ENCODE measurements at places on chromosomes 11 and 22.

DNA sequence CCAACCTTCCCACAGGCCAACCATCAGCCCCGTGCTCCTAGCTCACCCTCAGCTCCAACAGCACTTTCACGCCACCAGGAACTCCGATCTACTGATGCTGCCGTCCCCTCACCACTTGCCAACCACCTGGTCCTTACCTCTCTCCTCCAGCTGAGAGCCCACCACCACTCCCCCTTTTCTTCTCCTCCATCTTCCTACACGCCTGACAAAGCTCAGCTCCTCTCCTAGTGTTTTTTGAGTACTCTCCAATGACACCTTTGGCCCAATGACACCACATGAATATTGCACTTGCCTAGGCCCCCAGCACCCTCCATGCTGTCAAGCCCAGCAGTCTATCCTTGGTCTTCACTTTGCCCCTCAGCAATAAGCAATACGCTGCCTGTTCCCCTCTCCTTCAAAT, 30.7 kb downstream of the HIRA start:
- no peak for DNase-seq

DNA sequence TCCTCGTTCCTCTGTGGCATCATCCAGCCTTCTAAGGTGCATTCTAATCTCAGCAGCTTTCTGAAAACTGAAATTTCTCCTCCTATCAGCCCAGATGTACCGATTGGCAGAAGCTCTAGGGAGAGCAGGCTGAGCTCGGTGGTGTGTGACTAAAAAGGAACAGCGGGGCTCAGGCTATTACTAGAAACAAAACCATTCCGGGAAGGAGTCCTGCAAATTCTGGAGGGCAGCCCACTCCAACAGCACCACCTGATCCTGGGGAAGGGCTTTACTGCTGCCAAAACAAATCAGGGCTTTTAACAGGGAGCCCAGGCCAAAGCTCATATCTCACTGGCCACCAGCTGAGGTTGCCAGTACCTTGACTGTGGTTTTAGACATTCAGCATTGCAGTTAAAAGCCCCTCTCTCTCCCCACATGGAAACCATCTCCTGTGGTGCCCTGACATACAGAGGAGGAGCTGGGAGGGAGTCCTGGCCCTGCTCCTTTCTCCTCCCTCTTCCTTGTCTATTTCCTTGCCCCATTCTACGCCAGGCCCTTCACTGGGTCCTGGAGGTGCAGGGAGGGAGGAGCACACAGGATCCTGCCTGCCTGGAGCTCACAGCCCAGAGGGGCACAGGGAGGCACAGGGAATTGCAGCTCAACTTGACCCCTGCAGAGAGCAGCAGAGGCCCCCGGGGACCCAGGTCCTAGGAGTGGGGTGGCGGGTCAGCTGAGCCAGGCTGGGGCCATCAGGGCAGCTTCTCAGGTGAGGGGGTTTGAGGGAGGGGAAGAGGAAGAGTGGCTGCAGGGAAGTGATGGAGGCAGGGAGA, 889 bp downstream of the PLAAT4 start:
- DNase-seq: no peak

GRCh38 chr11:25432376-25432775, 899.6 kb upstream of the ANO3 start:
- no peak for DNase-seq

GRCh38 chr11:62553839-62554361, 7.3 kb upstream of the AHNAK start:
- no peak for DNase-seq

DNA sequence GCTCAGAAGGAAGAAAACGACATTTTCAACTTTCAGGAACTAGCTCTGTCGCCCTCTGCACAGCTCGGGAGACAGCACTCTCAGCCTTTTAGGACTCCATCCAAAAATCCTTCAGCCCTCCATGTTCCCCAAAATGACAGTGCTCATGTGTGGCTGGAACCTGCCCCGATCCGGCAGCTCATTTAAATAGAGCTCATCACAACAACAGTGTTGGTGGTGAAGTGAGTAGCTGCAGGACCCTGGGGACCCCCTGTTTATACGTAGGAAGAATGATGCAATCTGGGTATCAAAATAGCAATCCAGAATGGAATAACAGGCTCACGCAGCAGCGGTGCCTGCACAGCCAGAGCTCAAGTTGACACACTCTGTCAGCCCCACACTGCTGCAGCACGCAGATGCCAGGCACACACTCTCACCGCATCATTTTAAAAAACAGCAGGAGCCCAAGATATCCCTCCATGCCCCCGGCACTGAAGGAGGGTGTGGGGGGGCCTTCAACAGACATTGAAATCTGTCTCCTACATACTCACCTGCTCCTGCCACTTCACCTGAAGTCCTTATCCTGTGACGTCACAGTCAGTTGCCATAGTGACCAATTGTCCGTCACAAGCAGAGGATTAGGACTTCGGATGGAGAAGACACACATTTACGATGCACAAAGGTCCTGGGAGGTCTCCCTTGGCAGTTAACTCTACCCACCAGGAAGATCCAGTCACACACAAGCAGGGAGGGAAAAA, 24.0 kb downstream of the TRIM66 start:
- DNase-seq: no peak

- no peak for DNase-seq
Measured at GRCh38 chr11:95985174-95985808, 61.4 kb upstream of the MTMR2 start.

DNA sequence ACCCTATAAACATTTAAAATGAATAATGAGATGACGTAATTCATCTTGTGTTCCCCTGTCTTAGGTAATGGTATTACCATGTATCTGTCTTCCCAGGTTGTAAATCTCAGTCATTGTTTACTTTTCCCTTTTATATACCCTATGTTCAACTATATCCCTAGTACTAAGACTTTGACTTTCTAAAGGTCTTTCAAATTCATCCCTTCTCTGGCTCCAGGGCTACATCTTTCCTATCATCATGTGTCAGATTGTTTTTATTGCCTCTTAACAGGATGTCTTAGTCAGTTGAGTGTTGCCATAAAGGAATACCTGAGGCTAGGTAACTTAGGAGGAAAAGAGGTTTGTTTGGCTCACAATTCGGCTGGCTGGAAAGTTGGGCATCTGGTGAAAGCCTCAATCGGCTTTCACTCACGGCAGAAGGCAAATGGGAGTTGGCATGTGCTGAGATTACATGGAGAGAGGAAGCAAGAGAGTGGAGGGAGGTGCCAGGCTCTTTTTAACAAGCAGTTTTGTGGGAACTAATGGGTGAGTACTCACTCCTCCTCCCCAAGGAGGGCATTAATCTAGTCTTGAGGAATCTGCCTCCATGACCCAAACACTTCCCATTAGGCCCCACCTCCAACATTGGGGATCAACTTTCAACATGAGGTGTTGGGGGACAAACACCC, 11.6 kb upstream of the DLAT start:
- DNase-seq: no peak

DNA sequence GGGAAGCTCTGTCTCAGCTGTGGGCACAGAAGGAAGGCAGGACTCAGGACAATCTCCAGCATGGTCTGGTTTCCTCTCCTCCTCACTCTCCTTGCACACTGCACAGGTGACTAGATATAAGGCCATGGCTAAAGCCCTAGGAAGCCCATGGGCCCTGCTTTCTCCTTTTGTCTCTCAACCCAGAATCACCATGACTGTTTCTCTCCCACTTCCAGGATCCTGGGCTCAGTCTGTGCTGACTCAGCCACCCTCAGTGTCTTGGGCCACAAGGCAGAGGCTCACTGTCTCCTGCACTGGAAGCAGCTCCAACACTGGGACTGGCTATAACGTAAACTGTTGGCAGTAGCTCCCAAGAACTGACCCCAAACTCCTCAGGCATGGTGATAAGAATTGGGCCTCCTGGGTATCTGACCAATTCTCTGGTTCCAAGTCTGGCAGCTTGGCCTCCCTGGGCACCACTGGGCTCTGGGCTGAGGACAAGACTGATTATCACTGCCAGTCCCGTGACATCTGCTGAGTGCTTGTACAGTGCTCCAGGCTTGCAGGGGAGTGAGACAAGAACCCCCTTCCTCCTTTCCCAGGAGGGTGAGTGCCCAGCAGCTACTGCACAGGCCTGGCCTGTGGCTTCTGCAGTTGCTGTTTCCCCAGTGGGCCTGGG, 104.0 kb upstream of the TOP3B start:
- DNase-seq: no peak

GRCh38 chr11:871472-871871, 28.8 kb downstream of the TSPAN4 start:
- DNase-seq: no peak

- no peak for DNase-seq
Measured at GRCh38 chr22:45777852-45778375, 106.3 kb downstream of the ATXN10 start.
